ENCODE measurements at places on chromosomes 3 and 15.

DNA sequence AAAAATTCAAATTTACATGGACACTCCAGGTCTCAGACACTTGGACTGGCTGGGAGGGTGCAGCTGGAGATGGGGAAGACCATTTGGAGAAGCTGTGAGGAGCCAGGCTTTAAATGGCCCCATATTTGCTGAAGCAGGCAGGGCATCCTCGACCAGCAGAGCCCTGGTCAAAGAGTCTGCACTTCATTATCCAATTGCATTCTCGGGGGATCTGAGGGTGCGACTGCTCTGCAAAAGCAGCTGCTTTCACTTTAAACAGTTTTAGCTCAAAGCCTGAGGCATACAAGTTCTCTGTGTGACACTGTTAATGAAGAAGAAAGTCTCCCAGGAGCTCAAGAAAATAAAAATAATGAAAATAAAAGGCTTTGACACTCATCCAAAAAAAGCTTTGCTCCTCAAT is 98.0 kb upstream of the SLC25A36 start:
- no peak for DNase-seq

- no peak for DNase-seq
Measured at GRCh38 chr15:48800811-48801455, 9.9 kb downstream of the CEP152 start.

DNA sequence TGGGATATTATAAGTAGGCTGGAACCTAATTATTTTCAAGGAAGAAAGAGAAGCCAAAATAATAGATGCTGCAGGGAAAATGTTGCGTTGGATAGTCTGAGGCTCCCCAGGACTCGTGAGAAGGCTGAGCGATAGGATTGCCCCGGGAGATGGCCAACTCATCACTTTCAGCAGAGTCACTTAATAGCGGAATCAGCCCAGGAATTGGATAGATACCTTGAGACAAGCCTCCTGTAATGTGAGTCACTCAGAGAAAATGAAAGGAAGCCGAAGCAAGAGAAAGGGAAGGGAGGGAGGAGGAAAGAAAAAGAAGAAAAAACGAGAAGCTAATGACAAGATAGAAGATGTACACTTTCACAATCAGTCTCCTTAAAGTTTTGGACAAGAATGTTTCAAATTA is 94.3 kb downstream of the SQOR start:
- DNase-seq = no peak

DNA sequence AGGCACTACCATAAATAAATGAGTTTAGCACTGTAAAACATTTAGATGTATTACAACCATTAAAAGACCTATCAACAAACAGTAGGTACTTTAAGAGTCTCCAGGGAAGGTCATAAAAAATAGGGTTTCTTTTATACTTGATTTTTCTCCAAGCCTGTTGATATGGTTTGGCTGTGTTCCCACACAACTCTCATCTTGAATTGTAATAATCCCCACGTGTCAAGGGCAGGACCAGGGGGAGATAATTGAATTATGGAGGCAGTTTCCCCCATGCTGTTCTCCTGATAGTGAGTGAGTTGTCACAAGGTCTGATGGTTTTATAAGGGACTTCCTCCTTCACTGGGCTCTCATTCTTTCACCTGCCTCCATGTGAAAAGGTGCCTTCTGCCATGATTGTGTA is 468.9 kb upstream of the UBE2E2 start:
- DNase-seq = no peak

DNA sequence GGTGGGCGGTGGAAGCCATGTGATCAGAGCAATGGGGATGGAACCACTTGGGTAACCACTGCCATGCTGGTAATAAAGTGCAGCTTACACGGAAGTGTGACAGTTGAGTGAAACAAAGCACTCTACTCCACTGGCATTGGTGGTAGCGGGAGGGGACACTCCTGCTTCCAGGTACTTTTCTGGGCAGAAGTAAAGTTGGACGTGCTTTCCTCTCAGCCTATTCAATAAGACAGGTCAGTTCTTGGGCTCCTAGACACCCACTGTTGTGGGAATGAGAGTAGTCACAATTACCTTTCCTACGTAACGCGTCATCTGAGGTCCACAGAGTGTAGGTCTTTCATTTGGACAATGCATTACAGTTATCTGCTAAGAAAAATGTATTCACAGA is 51.7 kb upstream of the CHD2 start:
- DNase-seq = no peak

- DNase-seq = no peak
Measured at GRCh38 chr3:190180268-190180667, 59.6 kb upstream of the P3H2 start.

- DNase-seq = no peak
Measured at GRCh38 chr15:70406617-70407335, 309.1 kb upstream of the TLE3 start.

GRCh38 chr3:59512066-59512465 is 462.2 kb upstream of the CFAP20DC start:
- no peak for DNase-seq

DNA sequence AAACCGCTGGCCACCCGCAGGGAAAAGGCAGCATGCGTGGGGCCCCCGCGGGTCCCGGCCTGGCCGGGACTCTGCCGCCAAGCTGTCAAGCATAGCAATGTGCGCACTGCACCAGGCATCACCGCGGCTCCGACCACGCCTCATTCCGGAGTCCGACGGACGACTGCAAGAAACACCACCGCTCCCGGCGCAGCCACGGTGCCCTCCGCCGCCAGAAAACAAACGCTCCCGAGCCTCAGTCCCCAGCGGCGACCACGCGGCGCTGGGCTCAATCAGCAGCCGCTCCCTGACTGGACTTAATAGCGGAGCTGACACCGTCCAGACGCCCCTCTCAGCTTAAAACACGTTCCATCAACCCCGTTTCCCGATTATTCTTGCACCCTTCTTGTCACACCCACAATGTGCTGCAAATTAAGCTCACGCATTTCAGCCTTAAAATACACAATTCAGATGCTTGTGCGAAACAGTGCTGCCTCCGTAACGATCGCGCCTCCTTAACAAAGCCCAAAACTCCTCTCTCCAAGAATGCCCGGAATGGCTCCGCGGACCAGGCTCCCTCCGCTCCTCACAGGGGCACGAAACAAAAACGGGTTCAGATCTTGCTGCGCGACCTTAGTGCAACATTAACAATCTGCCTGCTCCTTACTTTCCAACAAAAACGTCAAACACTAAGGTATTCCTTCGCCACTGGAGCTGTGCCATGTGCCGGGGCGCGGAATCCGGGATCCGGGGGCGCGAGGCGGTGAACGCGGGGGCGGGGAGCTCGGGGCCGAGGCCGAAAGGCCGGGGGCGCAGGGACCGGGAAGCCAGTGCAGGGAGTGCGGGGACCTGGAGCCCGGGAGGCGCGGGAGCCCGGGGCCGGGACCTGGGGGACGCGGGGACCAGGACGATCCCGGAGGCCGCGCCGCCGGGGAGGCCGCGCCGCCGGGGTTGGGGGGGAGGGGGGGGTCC is 655 bp downstream of the CYFIP1 start:
- peak; percentile 41 for DNase-seq

- no peak for DNase-seq
Measured at GRCh38 chr3:32837789-32838188, 20.0 kb downstream of the TRIM71 start.

- no peak for DNase-seq
Measured at GRCh38 chr3:193971261-193971751, 164.6 kb upstream of the HES1 start.

DNA sequence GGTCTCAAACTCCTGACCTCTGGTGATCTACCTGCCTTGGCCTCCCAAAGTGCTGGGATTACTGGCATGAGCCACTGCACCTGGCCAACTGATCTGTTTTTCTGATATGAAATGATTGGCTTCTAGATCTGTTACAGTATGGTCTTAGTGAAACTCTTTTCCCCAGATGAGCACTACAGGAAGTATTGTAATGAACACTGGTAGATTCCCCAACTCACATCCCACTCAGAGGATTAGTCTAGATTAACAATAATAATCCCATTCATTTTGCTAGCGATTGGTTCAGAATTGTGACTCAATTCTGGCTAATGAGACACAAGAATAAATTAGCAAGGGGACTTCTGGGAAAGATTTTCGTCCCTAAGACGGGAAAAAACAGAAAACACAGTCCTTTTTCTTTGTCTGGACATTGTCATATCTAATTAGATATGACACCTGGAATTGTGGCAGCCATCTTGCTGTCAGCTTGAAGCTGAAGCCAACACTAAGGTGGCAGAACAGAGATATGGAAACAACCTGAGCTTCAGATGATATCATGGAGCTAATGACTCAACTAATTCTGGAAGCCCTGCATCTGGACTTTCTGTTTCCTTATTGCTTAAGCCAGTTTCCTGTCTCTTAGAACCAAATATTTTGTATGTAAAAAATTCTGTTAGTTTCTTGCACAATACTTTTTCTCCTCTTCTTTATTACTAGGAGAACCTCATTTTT is 17.4 kb upstream of the NPTN start:
- no peak for DNase-seq

- no peak for DNase-seq
Measured at GRCh38 chr3:18223974-18224373, 201.2 kb downstream of the SATB1 start.

DNA sequence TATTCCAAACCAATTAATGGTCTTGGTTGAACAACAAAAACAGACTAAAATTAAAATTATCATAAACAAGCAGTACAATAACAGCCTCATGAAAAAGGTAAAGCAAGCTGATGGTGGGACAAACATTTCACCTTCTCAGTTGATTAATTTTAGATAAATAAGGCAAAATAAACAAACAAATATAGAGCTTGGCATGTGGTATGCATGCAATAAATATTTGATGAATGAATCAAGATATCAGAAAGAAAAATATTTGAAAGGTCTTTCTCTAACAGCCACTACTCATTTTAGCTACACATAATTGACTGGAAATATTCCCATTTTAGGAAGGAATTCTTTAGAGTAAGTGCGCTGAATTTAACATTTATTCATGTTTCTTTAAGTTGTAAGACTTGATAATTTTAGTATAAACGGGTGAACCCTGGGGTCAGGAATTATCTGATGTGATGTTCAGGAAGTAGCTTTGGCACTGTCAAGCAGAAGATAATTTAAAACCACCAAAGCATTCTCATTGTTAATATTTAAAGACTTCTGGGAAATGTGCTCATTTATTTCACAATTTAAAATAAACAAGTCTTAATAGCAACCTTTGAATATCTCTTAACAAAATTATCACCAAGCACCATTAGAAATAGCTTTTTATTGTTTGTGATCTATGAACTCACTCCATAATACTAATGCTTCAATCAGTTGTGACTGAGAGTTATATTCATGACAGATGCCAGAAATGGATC is 372.3 kb upstream of the TGFBR2 start:
- DNase-seq = no peak

- DNase-seq = no peak
Measured at GRCh38 chr3:107663266-107663665, 140.5 kb downstream of the BBX start.

GRCh38 chr15:40150163-40150925 is 10.5 kb upstream of the BUB1B start:
- no peak for DNase-seq

GRCh38 chr3:172814738-172815137 is 64.2 kb downstream of the ECT2 start:
- DNase-seq = no peak

- no peak for DNase-seq
Measured at GRCh38 chr3:158742871-158743663, 10.8 kb upstream of the RARRES1 start.

GRCh38 chr15:36465304-36465703 is 114.1 kb upstream of the CDIN1 start:
- no peak for DNase-seq

- no peak for DNase-seq
Measured at GRCh38 chr3:167487556-167487955, 13.7 kb upstream of the SERPINI2 start.

DNA sequence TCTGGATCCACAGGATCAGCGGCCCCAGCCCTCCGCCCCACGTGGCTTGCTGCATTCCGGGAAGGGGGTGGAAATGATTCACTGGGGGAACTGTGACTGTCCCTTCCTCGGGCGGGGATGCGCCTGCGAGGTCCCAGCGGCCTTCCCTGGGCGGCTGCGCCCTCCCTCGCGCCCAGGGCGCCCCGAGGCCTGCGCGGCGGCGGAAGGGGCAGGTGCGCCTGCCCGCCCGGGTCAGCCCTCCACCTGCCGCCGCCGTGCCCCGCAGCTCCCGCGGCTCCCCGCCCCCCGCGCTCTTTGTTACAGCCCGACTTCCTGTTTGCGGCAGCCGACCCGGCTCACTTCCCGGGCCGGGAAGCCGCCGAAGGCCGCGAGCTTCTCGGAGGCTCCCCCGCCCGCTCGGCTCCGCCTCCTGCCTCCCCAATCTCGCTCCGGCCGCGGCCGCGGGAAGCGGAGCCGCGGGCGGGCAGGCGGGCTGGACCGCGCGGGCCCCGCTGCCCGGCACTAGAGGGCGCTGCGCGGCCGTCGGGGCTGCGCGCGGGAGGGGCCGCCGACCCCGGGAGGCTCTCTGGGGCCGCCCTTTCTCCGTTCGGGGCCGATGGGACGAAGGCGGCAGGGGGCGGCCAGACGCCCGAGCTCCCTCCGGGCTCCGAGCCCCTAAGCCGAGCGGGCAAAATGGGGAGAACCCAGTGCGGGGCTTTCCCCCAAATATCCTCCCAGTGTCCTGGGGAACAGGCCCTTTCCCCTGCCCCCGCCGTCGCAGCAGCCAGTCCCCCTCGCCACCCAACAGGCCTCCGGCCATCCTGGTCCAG is 11.5 kb upstream of the CHAC1 start:
- DNase-seq = peak; percentile 33

DNA sequence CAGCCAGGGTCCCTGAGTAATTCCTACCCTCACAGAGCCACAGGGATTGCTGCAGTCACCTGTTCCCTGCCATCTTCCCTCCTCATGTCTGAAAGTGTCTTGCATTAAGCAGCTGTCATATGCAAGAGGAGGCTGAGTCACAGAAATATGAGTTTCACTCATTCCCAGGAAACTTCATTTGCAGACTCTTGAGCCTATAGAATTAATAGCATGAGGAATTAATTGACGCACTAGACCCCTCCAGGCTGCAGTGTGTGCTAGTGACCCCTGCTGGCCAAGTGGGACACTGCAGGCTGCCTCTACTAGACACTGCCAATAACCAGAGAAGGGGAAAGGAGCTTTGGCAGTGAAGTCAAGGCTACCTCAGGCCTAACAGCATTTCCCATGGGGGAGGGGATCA is 50.6 kb upstream of the SLC6A1 start:
- peak; percentile 7 for DNase-seq

DNA sequence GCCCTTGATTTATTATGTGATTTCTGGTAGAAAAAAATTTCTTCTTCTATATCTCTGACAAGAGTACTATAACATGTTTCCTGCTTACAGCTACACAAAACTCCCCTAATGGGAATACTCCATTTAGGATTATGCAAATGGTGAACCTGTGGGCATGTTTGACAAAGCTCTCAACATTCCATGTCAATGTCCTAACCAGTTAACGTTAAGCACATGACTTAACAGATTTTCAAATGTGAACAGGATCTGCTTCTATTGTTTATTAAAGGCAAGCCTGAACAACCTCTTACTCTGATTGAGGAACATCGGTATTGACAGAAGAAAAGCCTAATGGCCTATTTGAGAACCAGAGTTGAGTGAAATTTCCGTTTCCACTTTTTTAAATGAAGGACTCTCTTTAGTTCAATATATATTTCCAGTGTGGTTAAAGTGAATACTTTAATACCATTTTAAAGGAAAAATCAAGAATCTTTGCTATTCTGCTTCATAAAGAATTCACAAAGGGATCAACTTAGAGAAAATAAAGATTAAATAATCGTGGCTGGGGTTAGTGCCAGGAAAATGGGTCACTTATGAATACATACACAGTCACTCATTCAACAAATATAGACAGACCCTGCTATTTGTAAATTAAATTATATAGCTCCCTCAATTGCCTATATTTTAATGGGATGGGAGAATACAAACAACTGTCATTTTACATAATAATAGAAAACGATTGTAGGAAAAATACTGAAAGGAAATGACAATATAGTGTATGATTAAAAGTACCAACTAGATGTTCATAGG is 300.3 kb upstream of the CBLB start:
- DNase-seq = no peak

- DNase-seq = no peak
Measured at GRCh38 chr3:177525987-177526712, 328.9 kb upstream of the TBL1XR1 start.
